ENCODE measurements at places on chromosomes 11 and 22.
A peak's percentile ranks its signal among the peaks of the same experiment; 100 is the strongest.

GRCh38 chr22:45645150-45645525 lies 26.5 kb upstream of the ATXN10 start:
- no peak for ATAC-seq

DNA sequence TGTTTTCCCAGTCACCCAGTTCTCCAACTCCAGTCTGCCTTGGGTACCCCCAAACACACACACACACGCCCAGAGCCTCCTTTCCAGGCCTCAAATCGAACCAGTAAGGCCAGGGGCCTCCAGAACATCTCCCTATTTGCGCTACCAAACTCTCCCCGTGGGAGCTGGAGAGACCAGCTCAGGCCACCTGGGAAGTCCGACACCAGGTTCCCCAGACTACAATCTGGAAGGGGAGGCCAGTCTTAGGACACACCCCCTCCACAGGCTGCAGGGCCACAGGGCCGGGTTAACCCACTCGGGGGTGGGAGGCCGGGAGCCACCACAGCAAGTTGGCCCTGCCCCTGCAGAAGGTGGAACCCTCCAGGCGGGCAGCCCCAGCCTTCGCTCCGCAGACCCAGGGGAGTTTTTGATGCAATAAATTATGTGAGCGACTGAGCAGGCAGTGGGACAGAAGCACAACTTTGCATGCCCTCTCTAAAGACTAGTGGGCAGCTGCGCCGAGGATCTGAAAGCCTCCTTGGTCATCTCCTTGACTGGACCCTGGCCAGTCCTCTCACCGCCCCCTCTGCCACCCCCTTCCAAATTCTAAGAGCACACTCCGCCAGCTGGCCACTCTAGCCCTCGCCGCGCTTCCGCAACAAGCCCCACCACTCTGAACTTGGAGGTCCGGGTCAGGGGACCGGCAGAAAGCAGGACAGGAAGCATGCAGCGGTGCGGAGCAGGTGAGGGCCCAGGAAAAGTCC lies 2.8 kb downstream of the IGF2 start:
- no peak for ATAC-seq

DNA sequence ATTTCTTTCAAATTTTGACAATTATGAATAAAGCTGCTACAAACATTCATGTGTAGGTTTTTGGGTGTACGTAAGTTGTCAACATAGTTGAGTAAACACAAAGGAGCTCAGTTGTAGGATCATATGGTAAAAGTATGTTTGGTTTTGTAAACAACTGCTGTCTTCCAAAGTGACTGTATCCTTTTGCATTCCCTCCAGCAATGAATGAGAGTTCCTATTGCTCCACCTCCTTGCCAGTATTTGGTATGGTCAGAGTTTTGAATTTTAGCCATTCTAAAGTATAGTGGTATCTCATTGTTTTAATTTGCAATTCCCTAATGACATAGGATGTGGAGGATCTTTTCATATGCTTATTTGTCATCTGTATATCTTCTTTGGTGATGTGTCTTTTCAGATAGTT lies 28.0 kb upstream of the PHOX2A start:
- ATAC-seq = no peak

- ATAC-seq = no peak
These were observed 630.4 kb downstream of the METTL15 start for GRCh38 chr11:28738549-28738948.

GRCh38 chr22:49352361-49353169 lies 475.1 kb downstream of the BRD1 start:
- no peak for ATAC-seq

GRCh38 chr22:32905400-32905799 lies 103.9 kb downstream of the TIMP3 start:
- no peak for ATAC-seq

DNA sequence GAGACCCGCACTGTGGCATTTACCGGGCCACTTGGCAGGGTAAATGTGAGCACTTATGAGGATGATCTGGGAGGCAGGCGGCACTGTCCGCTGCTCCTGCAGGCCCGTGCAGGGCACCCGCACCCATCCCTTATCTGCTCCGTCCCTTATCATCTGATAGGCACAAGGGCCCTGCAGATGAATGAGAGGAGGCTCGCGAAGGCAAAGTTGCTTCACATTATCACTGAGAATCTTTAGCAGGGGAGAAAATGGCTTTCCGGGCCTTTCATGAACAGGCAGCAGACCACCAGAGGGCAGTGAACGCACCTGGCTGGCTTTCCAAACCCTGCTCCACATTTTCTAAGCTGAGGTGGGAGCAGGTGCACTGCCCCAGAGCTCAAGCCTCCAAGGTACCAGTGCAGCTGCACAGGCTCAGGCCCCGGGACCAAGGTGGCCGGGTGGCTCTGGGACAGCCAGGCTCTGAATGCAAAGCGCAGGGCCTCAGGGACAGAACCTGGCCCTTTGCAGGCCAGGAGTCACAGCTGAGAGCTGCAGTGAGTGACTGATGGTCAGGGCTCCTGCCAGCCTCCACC lies 165.6 kb downstream of the SHANK2 start:
- no peak for ATAC-seq

- no peak for ATAC-seq
These were observed 30.1 kb downstream of the SMCO4 start for GRCh38 chr11:93512949-93513667.

- peak; percentile 40 for ATAC-seq
These were observed 4.4 kb downstream of the SLC2A11 start for GRCh38 chr22:23862103-23862502.

- peak; percentile 21 for ATAC-seq
These were observed 14.8 kb downstream of the BRD1 start for GRCh38 chr22:49812838-49813237.

GRCh38 chr11:64306876-64307622 lies 1.7 kb downstream of the ESRRA start:
- no peak for ATAC-seq

DNA sequence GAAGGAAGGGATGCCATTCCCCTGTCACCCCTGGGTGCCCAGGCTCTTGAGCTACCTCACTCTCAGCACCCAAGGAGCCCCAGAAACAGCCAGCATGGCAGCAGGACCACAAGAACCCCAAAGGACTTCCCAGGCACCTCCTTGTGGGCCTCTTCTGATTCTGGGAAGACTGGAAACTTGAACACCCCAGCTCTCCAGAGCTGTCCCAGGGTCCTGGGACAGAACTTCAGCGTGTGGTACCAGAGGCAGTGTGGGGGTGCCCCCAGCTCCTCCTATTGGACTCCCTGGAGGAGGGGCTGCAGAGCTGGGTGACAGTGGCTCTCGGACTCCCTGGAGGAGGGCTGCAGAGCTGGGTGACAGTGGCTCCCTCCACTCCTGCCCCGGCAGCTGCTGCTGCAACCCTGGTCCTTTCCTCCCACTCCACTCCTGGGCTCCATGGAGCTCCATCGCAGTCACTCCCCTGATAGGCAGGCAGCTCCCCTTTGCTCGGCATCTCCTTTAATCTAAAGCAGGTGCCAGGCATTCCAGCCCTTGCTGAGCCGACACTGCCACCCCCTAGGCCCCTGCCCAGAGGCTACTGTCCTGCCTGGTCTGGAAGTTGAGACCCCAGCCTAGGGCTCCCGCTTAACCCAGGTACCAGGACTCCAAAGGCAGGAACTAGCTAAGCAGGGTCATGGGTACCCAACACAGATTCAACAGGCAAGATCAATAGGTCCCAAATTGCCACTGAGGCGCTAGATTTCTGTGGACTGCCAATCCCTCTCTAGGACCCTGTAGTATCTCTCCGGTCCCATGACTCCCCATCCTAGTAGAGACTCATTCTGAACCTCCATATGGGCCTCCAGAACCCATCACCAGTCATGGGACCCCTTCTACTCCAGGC lies 2.7 kb downstream of the BCL9L start:
- ATAC-seq = no peak

GRCh38 chr11:47332791-47333525 lies 19.5 kb downstream of the MYBPC3 start:
- no peak for ATAC-seq

GRCh38 chr11:36330411-36330810 lies 34.3 kb downstream of the PRR5L start:
- no peak for ATAC-seq

DNA sequence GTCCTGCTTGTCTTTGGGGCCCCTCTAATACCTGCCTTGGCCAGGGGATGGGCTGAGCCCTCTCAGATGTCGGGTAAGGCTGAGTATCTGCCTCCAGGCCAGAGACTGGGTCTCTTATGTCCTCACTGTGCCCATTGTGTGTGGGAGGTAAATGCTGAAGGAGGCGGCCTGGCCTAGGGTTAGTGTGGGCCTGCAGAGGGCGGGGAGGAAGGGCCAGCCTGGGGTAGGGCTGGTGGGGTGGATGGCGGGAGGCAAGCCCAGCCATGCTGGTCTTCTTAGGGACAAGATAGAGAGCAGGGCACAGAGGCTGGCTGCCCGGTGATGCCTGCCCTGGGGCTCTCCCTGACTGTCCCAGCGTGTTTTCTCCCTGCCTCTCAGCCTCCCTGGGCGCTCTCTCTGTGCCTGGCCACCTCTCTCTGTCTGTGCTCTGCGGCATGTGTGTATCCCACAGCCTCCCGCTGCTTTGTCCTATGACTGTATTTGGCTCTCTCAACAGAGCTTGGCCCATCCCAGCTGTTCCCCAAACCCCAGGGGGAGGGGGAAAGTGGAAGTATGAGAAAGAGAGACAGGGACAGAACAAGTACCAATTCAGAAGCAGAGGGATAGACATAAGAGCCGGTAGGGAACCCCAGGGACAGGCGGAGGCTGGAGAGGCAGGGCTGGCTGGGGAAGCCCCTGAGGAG lies 57.0 kb downstream of the PDE2A start:
- ATAC-seq = peak; percentile 25

GRCh38 chr11:105192115-105192514 lies 52.5 kb upstream of the CARD18 start:
- no peak for ATAC-seq

DNA sequence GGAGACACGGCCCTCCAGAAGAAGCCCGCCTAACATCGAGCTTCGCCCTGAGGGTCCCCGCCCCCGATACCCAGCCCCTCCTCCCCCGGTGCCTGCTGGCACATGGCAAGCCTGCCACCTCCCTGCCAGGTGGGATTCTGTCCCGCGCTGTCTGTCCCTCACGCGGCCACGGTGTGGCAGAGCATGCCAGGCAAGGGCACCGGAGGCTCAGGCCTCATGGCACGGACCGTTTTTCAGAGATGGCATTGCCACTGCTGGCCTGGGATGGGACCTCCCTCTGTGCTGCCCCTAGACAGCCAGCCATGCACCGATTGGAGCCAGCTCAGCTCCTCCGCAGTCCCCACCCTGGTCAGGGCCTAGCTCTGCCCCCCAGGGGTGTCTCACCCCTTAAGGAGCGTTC lies 19.4 kb downstream of the MRPL23 start:
- ATAC-seq = no peak

GRCh38 chr22:47356511-47357011 lies 594.1 kb downstream of the TBC1D22A start:
- no peak for ATAC-seq

- ATAC-seq = peak; percentile 39
These were observed 10.6 kb upstream of the NNMT start for GRCh38 chr11:114285599-114285998.

- no peak for ATAC-seq
These were observed 8.6 kb downstream of the PLEKHA7 start for GRCh38 chr11:17005646-17006045.

GRCh38 chr11:1171985-1172728 lies 14.4 kb downstream of the MUC5AC start:
- ATAC-seq = no peak

GRCh38 chr11:19506816-19507486 lies 205.7 kb upstream of the NAV2 start:
- ATAC-seq = no peak

GRCh38 chr22:45629469-45630089 lies 42.1 kb upstream of the ATXN10 start:
- ATAC-seq = no peak

DNA sequence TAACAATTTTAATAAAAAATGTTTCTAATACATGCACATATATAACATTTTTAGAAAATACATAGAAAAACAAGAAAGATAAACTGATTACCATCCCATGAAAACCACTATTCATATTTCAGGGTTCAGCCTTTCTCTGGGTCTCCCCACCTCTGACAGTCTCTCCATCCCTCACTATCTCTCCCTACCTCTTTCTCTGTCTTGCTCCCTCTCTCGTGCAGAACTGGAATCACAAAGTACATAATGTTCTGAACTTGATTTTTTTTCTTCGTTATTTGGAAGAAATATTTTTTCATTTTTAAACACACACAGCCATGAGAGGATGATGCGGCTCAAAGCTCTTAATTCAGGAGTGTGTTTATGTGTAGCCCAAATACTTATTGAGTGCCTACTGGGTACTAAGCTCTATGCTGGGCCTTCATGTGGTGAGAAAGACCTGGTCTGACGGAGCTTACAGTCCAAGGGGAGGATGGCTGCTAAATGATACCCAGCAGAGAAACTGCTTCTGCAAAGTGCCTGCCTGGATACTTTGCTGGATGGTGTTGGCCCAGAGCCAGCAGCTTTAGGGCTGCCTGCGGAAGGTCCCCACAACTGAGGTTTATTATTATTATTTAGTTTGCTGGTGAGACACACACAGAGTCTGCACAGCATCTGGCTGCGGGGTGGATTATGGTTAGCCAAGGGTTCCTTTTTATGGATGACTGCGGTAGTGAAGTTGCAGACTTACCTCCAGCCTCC lies 42.6 kb downstream of the SC5D start:
- peak; percentile 51 for ATAC-seq

DNA sequence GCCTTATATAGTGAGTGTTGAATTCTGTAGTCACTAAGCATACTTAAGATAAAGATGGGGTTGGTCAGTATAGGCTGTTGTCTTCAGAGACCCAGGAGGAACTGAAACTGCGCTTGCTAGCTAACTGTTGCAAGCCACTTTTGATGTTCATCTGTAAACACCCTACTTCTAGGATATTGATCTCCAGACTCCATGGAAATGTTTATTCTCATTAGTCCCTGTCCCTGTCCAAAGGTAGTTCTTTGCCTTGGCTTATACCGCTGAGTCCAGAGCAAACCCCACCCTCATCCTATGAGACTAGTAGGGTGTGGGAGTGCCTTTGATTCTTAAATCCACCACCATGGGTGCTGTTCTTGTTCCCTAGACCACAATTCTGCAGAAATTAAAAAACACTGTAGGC lies 36.4 kb downstream of the DEPDC5 start:
- ATAC-seq = no peak

DNA sequence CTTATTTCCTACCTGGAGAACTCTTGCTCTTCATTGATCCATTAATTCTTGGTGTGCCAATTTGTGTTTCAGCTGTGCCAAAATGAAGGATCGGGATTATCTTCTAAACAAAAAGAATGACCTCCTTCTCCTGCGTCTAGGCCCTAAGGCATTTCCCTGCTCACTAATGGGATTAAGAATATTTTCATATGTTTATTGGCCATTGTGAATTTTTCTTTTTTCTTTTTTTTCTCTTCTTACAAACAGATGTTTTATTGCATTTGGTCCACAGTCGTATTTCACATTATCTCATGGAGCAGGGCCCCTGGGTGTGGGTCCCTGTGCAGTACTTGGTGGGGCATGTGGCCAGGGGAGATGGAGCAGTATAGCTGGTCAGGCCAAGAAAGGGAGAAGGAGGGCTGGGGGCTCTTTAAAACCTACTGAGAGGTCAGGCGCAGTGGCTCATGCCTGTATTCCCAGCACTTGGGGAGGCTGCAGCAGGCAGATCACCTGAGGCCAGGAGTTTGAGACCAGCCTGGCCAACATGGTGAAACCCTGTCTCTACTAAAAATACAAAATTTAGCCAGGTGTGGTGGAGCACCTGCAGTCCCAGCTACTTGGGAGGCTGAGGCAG lies 35.3 kb upstream of the HORMAD2 start:
- no peak for ATAC-seq

- no peak for ATAC-seq
These were observed 252.8 kb upstream of the PLET1 start for GRCh38 chr11:112513417-112513816.

Measured in SK-N-SH treated with all-trans-retinoic acid at 6 μM for 48 hours (cell line).